SW 1271 (cell line): ENCODE measurements at places on chromosomes 5 and 9.

DNA sequence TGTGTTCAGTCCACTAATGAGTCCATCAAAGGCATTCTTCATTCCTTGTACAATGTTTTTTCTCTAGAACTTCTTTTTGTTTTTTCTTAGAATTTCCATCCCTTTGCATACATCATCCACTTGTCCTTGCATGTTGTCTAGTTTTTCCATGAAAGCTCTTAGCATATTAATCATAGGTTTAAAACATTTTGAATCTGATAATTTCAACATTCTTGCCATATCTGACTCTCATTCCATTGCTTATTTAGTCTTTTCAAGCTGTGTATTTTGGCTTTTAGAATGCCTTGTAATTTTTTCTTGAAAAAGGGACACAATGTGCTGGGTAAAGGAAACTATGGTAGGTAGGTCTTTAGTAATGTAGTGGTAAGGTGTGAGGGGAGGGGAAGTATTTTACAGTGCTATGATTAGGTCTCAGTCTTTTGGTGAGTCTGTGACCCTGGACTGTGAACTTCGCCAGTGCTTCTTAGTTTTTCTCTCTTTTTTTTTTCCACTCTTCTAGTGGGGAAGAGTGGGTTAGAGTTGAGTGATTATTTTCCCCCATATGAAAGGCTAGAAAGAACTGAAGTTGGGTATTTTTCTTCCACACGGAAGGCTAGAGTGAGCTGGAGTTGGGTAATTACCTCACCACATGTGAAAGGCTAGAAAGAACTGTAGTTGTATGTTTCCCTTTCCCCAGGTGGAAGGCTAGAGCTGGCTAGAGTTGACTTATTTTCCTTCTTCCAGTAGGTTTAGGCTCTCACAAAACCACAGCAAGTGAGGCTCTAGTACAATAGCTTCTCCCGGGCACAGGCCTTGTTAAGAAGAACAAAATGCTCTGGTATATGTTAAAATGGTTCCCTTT, 172.1 kb downstream of the SNX18 start:
- no peak for DNase-seq

- no peak for DNase-seq
Measured at GRCh38 chr5:107121793-107122519, 548.8 kb downstream of the EFNA5 start.

DNA sequence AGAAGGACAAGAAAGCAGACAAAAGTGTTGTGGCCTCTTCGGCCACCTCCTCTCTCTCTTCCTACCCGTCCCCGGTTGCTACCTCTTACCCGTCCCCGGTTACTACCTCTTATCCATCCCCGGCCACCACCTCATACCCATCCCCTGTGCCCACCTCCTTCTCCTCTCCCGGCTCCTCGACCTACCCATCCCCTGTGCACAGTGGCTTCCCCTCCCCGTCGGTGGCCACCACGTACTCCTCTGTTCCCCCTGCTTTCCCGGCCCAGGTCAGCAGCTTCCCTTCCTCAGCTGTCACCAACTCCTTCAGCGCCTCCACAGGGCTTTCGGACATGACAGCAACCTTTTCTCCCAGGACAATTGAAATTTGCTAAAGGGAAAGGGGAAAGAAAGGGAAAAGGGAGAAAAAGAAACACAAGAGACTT, 2.4 kb downstream of the EGR1 start:
- no peak for DNase-seq

DNA sequence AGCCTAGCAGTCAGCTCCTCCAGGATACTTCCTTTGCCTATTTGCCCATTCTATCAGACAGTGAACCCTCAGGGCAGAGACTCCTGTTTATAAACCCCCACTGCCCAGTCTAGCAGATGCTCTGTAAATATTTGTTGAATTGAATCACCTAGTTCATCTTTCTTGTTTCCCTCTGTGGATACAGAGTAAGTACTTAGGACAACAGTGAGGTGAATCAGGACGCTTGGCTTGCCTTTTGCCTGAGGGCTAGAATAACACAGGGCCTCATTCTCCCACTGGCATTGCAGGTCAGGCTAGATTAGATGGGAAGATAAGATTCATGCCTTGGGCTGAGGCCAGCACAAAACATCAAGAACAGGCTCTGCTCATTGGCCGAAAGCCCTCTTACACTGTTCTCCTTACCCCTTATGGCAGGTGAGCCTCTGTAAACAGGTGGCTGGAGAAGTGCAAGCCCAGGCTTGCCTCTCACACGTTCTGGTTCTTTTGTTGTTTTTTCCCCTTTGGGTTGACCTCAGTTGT, 22.2 kb downstream of the TNFSF8 start:
- peak; percentile 73 for DNase-seq

DNA sequence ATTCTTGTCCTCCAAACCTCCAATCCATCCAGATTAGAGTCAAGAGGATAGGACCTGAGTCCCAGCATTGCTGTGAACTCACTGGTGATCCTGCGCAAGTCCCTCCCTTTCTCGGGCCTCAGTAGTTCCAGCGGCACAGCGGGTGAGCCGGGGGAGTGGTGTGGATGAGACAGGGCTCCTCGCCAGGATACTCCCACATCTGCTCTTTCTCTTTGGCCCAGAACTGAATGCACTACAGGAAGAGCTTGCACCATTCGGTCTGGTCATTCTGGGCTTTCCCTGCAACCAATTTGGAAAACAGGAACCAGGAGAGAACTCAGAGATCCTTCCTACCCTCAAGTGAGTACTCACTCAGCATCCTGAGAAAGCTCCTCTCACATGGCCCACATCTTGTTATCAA, 6.3 kb downstream of the GPX3 start:
- no peak for DNase-seq

DNA sequence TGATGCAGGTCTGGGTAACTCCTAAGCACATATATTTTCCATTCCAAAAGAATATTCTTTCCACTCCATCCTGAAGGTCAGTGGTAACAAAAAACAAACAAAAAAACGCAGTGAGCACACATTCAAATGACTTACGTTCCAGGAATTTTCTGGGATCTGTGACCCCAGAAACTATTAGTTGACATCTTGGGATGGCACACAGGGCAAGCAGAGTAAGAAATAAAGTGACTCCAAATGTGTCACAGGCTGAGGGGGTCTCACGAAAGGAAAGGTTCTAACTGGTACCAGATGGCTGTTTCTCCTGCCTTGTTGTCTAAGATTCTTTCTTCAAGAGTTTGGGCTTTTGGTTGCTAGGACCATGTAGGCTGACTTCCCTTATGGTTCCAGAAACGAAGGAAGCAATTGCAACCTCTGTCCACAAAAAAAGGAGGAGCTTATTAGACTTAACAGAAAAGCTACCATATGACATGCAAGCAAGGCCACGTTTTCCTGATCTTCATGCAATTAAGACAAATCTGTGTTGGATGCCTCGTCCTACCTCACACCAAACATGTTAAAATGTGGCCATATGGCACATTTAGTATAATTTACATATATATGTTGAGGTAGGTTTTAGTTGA, 32.7 kb downstream of the PTGS1 start:
- DNase-seq: no peak

GRCh38 chr9:129524582-129525270, 96.2 kb downstream of the C9orf50 start:
- DNase-seq: no peak

DNA sequence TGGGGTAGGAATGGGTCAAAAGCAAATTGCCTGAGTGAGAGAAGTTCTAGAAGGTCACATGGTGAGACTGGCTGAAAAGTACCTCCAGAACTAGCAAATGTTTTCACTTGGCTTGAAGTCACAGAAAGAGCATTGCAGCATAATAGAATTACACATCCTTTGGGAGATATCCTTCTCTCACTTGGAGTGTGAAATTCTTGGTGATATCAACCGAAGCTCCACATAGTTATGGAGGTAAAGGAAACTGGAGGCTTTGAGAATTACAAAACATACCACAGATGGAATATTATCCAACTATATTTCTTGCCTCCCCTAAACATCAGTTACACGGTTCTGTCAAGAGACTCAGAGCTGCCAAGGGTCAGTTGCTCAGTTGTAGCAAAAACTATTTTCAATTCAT, 182.4 kb downstream of the SEMA5A start:
- DNase-seq: no peak

DNA sequence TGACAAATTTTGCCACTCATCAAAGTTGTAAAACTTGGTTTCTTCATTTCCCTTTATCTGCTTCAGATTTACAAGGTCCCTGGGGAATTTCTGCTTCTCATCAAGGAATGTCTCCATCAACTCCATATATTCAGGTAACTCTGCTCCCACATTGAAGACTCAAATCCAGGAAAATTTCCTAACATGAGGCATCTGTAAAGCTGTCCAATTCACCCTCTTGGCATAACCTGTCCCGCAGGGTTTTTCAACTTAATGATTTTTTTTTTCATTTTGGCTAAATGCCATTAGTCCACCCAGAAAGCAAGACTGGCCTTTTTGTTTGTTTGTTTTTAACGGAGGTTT, 50.2 kb upstream of the SLC30A5 start:
- no peak for DNase-seq

DNA sequence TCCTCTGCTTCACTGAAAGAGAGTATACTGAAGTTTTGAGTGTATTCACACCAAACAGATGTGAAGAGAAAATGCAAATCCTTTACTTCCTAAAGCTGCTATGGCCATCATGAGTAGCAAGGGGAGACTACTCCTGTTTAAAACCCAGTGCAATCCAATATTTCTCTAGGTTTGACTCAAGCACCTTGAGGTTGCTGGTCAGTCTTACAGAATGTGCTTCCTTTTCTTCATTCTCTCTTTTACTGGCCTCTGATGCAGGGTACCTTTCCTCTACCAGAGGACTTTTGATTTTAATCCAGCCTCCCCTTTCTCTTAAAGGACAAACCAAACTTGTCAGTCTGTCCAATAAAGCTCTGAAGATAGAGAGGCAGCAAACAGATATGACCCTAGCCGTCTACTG, 98.1 kb upstream of the TLE4 start:
- DNase-seq: no peak

DNA sequence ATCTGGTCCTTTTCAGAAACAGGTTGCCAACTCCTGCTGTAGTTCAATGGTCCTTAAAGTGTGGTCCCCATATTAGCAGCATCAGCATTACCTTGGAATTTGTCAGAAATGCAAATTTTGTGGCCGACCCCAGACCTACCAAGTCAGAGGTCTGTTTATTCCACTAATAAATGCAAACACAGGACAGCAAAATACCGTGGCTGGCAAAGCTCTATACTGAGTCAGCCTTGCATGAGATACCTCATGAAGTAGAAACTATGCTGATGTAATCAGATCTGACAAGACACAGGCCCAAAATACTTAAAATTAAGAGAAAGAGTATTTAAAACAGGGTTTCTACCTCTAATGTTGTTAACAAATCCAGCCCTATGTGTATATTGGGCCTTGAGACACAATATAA, 3.0 kb downstream of the GOLM1 start:
- DNase-seq: no peak

DNA sequence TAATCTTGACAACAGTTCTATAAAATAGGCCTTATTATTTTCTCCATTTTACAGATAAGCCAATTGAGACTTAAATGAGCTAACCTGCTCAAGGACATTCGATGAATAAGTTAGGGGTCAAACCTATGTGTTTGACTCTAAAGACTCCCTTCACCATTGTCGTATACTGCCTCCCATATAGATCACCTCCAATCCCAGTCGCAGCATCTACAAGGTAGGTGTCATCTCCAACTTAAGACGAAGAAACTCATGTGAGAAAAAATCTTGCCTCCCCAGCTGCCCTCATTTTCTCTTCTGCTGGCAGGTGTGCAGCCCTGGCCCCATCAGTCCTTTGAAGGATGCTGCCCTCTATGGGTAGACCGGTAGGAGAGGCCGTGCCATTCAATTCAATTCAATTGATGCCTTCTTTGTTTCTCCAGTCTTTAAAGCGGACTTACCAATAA, 75.2 kb upstream of the SMARCA2 start:
- DNase-seq: no peak

GRCh38 chr5:179374506-179375235, 29.4 kb upstream of the ADAMTS2 start:
- no peak for DNase-seq
